ENCODE measurements at places on chromosomes 1 and 21.

- peak; percentile 95 for DNase-seq
These were observed 37.2 kb upstream of the NPL start for GRCh38 chr1:182752077-182752988.

- no peak for DNase-seq
These were observed 74.7 kb downstream of the PSMG1 start for GRCh38 chr21:39108291-39109162.

DNA sequence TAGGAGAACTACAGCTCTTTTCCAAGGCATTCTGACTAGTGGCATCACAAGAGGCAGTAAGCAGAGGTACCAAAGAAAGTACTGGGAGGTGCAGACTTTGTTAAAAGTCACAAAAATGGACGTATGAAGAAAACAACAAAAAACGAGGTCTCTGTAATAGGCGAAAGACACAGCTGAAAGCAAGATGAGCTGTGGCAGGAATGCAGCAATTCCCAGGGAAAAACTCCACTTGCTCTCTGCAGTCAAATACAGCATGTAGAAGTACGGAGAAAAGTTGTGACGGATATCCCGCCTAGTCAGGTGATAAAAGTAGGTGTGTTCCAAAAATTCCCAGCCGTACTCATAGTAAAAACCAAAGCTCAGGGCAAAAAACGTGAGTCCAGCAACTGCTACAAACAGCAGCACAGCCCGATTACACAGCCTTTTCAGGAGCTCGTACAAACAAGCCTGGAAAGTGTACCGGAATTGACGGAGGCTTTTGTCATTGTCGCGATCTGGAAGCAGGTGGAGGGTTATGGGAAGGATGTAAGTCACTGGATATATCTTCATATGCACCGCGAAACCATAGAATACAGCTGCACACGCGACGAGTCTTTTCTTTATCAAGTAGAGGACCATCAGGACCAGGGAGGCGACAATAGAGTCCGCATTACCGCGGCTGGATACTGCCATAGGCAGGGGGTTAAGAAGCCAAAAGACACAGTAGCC lies 979 bp downstream of the PIGM start:
- peak; percentile 10 for DNase-seq

DNA sequence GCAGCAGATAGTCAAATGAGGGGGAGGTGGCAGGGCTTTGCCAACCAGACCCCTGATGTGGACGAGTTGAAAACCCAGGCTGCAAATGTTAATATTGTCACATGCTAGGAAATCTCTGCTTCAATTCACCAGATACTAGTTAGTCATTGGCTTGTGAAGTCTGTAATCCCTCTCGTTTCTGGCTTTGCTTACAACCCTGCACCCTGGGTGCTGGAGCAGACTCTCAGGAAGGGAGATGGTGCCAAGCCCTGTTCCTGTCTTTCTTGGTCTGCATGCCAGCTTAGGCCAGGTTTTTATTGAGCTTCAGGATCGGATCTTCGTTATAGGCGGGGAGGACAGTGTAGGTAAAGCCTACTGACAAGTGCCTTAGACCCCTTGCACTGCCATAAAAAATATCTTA lies 53.3 kb downstream of the MDM4 start:
- no peak for DNase-seq

- DNase-seq: no peak
These were observed 121.1 kb downstream of the KIAA0319L start for GRCh38 chr1:35436078-35436477.

- no peak for DNase-seq
These were observed 35.6 kb upstream of the RRP15 start for GRCh38 chr1:218249338-218250140.

Data from kidney capillary endothelial cell (primary cell).